Inflammatory macrophage (primary cell): ENCODE measurements at places on chromosomes 5 and 9.

DNA sequence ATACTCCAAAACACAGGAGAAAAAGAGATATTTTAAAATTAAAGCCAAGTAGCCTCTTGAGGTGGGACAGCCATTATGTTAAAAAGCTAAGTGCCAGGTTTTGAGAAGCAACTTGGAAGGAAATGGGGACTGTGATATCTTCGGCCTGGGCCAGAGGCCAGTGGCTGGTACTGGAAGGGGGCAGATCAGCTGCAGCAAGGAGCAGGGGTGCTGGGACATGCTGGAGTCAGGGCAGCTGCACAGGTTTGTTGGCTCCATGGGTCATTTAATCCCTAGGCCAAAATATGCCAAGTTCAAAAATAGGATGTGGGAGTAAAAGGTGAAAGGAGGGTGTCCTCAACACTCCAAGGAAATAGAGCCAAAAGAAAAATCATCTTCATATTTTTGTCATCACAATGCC lies 30.0 kb downstream of the ADRB2 start:
- no peak for DNase-seq

- DNase-seq: peak; percentile 27
Measured at GRCh38 chr5:120152472-120152871, 311.6 kb upstream of the PRR16 start.

- peak; percentile 55 for DNase-seq
Measured at GRCh38 chr9:136719195-136719880, 7.0 kb downstream of the DIPK1B start.

GRCh38 chr9:95481000-95481399 lies 35.8 kb downstream of the PTCH1 start:
- DNase-seq: no peak

- no peak for DNase-seq
Measured at GRCh38 chr9:91489361-91489899, 65.8 kb upstream of the NFIL3 start.

GRCh38 chr9:81804306-81804705 lies 115.0 kb upstream of the TLE1 start:
- no peak for DNase-seq

DNA sequence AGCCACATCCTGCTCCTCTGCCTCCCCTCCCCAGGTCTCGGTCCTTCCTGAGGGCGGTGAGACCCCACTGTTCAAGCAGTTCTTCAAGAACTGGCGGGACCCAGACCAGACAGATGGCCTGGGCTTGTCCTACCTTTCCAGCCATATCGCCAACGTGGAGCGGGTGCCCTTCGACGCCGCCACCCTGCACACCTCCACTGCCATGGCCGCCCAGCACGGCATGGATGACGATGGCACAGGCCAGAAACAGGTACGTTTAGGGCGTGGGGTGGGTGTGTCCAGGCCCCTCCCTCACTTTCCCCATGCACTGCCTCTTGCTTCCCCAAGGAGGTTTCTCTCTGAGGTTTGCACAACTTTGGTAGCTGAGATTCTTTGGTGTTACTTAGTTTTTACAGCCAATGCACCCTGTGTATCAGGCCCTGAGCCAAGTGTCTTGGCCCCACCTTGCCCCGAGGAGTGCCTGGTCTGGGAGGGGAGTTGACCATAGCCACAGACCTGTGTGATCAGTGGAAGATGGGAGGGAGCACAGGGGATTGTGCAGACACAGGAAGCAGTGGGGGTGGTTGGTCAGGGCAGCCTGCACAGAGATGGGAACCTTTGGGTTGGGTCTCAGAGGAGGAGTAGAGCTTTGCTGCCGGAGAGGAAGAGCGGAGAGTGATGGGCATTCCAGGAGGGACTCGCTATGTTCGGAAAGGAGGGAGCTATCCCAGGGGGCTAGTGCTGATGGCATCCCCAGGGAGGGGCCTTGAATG lies 50.8 kb downstream of the GSN start:
- DNase-seq: no peak

GRCh38 chr5:2656206-2656605 lies 95.3 kb downstream of the IRX2 start:
- no peak for DNase-seq

DNA sequence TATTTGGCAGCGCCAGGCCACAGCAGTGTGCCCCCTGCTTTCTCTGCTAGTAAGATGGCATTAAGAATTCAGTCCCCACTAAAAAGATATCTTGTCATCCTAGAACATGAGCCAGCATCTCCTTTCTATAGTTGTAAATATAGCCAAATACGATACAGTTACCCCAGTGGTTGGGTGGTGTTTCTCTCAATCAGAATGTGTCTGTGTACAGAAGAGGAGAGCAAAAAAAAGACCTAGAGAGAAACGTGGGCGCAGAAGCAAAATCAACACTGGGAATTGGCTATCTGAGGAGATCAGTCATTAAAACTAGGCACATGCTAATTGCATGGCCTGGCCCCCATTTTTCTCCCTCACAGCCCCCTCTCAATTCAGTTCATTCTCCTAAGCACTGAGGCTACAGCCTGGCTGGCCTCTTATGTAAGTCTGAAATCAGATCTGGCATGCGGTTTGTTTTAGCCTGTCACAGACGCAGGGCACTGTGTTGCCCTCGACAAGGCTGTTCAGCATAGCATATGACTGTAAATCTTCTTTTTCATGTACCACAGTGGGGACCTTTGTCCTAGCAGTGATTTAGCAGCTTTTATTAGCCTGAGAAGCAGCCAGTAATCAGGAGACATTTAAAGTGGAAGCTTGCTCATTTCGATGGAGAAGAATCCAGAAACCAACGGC lies 57.8 kb downstream of the RORB start:
- DNase-seq: no peak

GRCh38 chr9:8429768-8430167 lies 630.2 kb upstream of the DMAC1 start:
- DNase-seq: no peak

DNA sequence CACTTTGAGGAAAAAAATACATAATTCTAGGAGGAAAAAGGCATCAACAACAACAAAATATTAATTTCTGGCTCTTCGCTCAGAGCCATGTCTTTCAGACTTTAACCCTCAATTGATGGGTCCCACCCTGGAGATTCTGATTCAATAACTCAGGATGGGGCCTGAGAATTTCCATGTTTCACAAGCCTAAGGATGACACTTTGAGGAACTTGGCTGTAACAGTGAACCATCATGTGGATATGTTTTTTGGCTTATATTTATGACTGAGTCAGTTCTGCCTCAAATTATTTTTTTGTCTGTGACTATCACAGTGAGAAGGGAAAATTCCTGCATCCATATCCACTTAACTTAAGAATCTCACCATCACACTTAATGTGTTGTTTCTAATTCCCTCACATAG lies 504.6 kb downstream of the RASEF start:
- peak; percentile 39 for DNase-seq

DNA sequence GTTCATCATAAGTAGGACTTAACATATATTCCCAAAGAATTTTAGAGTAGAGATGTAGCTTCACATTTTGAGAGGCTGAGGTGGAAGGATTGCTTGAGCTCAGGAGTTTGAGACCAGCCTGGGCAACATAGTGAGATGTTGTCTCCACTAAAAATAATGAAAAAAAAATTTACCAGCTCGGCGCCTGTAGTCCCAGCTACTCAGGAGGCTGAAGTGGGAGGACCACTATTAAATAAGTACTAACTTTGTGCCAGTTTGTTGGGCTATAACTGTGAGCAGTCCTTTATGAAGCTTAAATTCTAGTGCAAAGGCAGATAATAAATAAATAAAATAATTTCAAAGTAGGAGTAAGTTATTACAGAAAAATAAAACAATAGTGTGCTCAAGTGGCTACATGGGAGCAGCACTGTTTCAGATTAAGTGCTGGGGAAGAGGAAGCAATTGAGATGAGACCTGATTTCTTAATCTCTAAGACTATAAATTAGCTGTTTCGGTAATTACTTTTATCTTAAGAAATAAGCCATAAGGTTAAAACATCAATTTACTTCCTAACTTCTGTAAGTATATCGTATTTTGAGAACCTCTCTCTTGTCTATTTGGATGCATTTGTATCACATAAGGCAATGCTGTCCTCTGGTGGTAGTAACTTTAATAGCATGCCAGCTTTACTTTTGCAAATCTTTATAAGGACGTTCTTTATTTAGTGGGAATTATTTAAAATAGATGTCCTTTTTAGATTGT lies 98.9 kb downstream of the CSNK1G3 start:
- peak; percentile 61 for DNase-seq

DNA sequence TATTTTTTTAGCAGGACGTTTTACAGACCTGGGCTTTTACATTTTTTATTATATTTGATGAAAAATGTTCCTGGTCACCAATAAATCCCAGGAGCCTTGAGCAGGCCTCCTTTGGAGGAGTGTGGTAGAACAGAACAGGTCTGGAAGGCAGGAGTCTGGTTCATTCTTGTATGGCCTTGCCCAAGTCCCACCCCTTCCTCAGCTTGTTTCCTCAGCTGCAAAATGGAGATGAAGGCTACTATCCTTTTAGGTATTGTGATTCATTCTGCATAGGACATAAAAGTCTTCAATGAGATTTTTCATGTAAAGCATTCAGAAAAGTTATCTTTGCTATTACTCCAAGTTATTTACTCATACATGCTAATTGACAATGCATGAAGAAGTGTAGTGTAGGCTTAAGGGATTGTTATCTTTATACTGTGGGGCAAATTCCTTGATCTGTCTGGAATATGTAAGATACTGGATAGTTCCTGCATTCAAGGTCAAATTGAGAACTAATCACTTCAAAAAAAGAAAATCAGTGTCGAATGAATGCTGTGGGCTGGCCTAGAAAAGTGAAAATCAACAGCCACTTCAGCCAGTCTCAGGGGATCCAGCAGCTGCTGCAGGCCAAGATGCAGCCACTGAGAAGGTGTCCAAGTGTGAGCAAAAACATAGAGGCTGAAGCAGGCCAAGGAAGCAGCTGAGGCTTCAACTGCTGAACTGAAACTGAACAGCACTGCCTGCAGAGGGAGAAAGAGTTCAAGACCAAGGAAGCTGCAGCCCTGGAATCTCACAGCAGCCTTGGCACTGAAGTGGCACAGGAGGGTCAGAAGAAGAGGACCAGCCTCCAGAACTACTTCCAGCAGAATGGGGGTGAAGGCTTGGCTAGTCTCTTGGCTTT lies 15.5 kb upstream of the SLC36A3 start:
- peak; percentile 23 for DNase-seq

- no peak for DNase-seq
Measured at GRCh38 chr5:110785356-110785755, 46.5 kb downstream of the SLC25A46 start.

DNA sequence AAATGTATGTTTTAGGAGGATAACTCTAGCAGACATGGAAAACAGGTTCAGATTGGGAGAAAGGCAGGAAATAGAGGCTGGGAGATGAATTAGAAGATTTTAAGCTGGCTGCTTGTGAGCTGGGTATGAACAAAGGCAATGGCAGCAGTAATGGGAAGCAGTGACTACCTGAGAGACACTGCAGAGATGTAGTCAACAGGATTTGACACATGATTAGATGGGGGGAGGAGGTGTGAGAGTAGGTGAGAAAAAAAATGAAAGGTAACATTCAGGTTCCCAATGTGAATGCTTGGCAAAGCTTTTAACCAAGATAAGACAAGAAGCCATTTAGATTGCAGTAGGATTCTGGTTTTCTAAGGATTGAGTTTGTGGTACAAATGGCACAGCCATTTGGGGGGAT lies 22.8 kb upstream of the IFNE start:
- DNase-seq: no peak

DNA sequence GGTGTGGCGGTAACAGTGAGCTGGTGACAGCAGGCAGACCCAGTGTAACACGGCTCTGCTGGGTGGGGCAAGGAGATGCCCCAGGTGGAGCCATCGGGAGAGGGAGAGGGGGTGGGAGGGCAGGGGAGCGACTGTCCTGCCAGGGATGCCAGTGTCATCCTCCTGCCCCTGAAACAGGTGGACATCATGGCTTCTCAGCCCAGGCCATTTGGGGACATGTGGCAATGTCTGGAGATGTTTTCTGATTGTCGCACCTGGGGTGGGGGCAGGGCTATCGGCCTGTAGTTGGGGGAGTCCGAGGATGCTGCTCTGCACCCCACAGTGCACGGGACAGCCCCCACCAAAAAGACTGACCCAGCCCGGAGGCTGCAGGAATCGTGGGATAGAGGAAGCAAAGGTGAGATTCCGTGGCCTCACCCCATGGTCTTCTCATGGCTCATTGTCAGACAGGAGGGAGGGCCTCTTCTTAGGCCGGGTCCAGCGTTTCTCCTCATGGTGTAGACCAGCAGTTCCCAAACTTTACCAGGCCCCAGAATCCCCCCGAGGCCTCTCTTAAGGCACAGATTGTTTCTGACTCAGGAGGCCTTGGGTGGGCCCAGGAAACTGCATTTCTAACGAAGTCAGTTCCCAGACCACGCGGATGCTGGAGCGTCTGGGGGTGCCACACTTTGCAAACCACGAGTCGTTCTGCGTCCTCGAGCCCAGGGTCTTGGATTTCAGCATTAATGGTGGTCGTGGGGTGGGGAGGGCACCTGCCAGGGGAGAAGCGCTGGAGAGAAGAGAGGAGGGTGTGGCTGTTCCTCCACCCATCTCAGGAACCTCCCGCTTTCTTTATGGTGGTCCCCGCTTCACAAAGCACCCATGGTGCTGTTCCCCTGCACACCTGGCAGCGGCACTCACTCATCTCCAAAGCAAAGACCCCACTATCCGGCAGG lies 11.0 kb downstream of the COL5A1 start:
- DNase-seq: no peak

GRCh38 chr5:178404987-178405386 lies 172.4 kb upstream of the PHYKPL start:
- peak; percentile 87 for DNase-seq

DNA sequence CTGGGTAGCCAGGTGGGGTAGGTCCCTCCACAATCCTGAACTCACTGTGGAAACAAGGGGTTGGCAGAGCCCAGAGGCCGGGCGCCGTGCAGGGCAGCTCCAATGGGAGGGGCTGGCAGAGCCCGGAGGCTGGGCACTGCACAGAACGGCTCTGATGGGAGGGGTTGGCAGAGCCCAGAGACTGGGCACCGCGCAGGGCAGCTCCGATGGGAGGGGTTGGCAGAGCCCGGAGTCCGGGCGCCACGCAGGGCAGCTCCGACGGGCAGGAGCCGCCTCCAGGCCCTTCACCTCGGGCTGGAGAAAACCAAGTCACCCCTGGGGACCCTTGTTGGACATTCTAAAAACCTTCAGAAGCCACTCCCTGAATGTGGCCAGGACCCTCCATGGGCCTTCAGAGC lies 9.3 kb downstream of the NACC2 start:
- no peak for DNase-seq

- no peak for DNase-seq
Measured at GRCh38 chr5:170470808-170471404, 32.9 kb upstream of the KCNIP1 start.

DNA sequence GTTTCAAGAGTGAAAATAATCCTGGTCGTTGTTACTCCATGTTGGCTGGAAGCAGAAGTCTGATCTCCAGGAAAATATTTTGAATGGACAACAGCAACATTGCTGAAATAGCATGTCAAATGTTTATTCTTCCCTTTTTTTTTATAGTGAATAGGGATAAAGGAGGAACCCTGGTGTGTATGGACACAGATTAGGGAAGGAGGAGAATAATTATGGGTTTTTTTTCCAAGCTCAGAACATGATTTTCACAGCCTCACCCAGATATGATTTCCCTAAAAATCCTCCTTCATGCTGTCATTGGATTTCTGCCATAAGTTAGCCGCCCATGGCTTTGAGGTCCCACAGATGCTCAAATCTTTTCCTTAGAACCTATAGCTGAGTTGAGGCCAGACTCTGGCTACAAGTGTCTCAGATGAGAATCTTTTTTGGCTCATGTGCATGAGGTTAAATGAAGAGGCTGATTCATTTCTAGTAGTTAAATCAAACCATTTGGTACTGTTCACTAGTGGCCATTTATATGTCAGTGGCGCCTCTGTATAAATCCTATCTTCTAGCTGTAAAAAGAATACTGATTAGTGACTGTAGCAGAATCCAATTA lies 65.5 kb upstream of the LIFR start:
- no peak for DNase-seq

- DNase-seq: no peak
Measured at GRCh38 chr5:139688751-139689372, 40.7 kb downstream of the CXXC5 start.

GRCh38 chr9:98977813-98978212 lies 34.1 kb downstream of the COL15A1 start:
- DNase-seq: no peak
